ENCODE measurements at places on chromosomes 7 and 10. TPM values are rescaled to one million over a fixed set of nuclear protein-coding genes. Genes with fewer than 3 reads are reported as not detected.

RBM20 gene
- 3.1 TPM for total RNA-seq

DNA sequence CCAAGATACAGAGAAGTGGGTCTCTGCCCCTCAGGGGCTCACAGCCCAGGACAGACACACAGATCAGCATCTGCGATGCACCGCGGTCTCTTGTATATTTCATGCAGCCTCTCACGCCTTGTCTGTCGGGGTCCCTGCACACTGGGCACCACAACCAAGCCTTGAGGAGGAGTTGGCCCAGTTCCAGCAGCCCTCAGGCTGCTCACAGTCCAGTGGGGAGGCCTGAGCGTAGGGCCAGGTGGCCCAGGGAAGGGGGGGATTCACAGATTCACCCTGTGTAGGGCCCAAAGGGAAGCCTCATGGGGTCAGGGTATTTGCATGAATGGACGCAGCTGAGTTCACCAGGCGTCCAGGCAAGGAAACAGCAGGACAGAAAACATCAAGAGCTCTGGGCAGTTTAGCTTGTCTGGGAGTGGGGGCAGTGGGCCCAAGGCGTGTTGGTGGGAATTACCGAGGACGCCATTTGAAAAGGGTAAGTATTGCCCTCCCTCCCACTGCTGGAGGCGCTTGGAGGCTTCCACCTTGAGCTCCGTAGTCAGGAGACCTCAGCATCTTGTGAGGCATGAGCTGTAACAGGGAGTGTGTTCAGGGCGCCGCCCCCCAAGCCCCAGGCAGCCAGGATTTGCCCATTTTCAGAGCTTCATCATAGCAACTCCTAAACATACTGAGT is 129.1 kb upstream of the CHST15 start:
- no peaks in the 10 kb centered on the region for H3K4me1 ChIP-seq
- H3K27me3 ChIP-seq: no peaks in the 10 kb centered on the region
- H3K4me3 ChIP-seq: no peak overlapping the region
- H3K27ac ChIP-seq: no peak overlapping the region
- no peak for DNase-seq
- H3K36me3 ChIP-seq: no peaks in the 10 kb centered on the region

GRCh38 chr7:89623018-89623672 is 531.1 kb upstream of the STEAP1 start:
- no peak overlapping the region for H3K4me3 ChIP-seq
- H3K36me3 ChIP-seq: no peaks in the 10 kb centered on the region
- no peaks in the 10 kb centered on the region for H3K4me1 ChIP-seq
- H3K27ac ChIP-seq: no peak overlapping the region

DNA sequence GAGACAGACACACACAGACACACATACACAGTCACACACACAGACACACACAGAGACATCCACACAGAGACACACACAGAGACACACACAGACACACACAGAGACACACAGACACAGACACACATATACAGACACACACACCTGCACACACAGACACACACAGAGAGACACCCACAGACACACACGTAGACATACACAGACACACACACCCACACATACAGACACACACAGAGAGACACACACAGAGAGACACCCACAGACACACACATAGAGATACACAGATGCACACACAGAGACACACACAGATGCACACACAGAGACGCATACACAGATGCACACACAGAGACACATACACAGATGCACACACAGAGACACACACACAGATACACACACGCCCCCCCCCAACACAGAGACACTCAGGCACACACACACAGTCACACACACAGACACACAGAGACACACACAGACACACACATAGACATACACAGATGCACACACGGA is 58.5 kb downstream of the GATA3 start:
- H3K36me3 ChIP-seq: no peaks in the 10 kb centered on the region
- H3K4me1 ChIP-seq: no peaks in the 10 kb centered on the region
- H3K27ac ChIP-seq: no peak overlapping the region
- H3K4me3 ChIP-seq: no peak overlapping the region
- no peaks in the 10 kb centered on the region for H3K27me3 ChIP-seq

DNA sequence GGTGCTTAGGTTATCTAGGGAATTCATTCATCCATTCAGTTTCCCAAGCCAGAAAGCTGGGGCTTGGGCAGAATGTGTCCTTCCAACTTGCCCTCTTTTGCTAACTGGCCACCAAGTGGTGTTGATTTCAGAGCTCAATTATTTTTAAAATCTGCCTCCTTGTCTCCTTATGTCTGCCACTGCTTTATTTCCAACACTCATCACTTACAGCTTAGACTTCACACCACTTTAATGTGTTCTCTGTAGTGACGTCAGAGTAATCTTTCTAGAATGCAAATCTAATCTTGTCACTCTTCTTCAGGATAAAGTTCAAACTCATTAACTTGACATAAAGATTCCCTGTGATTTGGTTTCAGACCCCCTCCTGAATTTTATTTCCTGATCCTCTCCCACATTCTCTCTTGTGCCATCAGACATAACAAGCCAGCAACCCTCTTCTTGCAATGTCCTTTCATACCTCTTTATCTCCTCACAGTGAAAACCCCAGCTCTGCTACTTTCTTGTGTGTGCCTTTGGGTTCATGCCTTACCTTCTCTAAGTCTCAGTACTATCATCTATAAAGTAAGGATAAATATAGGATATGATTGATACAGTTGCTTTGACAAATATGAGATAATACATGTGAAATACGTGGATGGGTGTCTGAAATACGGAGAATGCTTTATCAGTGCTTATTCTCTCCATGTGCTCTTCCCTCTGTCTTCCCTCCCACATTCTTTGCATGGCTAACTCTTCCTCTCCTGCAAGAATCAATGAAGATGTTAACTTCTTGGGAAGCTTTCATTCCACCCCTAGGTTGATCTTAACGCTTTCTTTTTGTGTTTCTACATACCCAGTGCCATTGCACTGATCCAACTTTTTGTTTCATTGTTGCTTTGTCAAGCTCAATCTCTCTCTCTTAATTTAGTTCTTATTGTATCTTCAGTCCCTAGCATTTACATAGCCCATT is 522.7 kb upstream of the FZD8 start:
- H3K4me1 ChIP-seq: no peaks in the 10 kb centered on the region
- no peak overlapping the region for H3K4me3 ChIP-seq
- no peaks in the 10 kb centered on the region for H3K36me3 ChIP-seq
- DNase-seq: no peak
- no peaks in the 10 kb centered on the region for H3K27me3 ChIP-seq

DNA sequence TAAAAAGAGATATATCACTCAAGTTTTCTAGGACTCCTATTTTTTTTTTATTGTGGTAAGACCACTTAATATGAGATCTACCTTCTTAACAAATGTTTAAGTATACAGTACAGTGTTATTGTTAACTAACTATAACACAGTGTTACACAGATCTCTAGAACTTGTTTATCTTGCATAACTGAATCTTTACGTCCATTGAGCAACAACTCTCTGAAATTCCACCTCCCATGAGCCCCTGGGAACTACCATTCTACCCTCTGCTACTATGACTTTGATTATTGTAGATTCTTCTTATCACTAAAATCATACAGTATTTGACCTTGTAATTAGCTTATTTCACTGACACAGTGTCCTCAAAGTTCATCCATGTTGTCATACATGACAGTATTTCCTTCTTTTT is 22.5 kb upstream of the REEP3 start:
- no peak overlapping the region for H3K4me3 ChIP-seq
- H3K36me3 ChIP-seq: no peaks in the 10 kb centered on the region
- no peak for DNase-seq
- H3K27ac ChIP-seq: no peak overlapping the region

- H3K4me3 ChIP-seq: no peak overlapping the region
- no peak overlapping the region for H3K27ac ChIP-seq
- no peak for DNase-seq
- H3K27me3 ChIP-seq: no peaks in the 10 kb centered on the region
- H3K36me3 ChIP-seq: no peaks in the 10 kb centered on the region
These were observed 106.6 kb downstream of the ACTR3B start for GRCh38 chr7:152866125-152866524.

PRKCQ gene
- 1.8 TPM for total RNA-seq
